ENCODE measurements at places on chromosomes 3 and 15.
A peak's percentile ranks its signal among the peaks of the same experiment; 100 is the strongest.

- DNase-seq: no peak
Measured at GRCh38 chr15:49863431-49864224, 242.8 kb downstream of the DTWD1 start.

- DNase-seq: peak; percentile 90
Measured at GRCh38 chr3:48151058-48151806, 37.0 kb downstream of the CDC25A start.

DNA sequence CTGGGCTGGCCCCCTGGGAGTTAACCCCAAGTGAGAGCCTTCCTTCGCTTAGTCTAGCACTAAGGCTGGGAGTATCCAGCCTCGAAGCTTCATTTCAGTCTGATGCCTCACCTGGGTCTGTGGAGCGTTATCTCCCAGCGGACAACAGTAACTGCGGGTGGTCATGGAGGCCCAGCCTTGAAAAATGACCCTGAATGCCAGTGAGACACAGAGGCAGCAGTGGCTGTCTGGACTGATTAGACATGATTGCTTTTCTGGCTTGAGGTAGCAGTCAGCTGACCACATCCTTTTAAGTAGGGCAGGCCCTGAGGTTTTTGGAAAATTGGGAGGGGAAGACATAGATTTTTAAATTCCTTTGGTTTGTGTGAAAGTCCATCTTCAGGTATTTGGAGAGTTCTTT is 28.2 kb upstream of the TRIM59 start:
- DNase-seq: no peak

GRCh38 chr15:80626643-80627120 is 68.4 kb upstream of the ABHD17C start:
- DNase-seq: no peak

DNA sequence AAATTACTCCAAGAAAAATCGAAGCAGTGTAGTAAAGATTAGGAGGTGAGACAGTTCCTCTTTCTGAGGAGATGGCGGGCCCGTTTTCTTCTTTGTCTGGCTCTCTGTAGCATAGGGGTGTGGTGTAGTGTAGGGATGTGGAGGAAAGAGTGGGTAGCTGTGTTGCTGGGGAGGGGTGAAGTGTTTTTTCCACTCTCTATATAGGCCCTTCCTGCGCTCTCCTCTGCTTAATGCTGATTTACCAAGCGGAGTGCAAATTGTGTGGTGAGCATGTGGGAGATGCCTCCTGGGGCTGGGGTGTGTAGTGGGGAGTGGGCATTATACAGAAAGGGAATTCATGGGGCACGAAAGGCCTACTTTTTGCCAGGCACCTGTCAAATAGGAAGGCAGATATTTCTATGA is 94.9 kb downstream of the ST6GAL1 start:
- no peak for DNase-seq

DNA sequence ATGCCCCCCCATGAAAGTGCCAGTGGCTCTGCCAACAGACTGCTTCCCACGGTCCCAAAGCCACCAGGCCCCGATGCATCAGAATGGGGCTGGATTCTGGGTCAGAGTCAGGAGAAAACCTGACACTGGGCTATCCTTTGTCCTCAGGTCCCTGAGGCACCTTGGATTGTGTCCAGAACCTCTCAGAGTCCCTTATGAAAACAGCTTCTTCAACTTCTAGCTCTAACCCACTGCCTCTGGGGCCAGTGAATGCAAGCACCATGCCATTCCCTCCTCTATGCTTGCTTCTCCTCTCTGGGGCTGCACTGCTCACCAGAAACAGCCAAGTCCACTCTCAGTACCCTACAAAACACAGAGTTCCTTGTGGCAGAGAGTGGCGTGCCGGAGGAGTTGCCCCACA is 9.9 kb downstream of the CRABP1 start:
- DNase-seq: no peak

DNA sequence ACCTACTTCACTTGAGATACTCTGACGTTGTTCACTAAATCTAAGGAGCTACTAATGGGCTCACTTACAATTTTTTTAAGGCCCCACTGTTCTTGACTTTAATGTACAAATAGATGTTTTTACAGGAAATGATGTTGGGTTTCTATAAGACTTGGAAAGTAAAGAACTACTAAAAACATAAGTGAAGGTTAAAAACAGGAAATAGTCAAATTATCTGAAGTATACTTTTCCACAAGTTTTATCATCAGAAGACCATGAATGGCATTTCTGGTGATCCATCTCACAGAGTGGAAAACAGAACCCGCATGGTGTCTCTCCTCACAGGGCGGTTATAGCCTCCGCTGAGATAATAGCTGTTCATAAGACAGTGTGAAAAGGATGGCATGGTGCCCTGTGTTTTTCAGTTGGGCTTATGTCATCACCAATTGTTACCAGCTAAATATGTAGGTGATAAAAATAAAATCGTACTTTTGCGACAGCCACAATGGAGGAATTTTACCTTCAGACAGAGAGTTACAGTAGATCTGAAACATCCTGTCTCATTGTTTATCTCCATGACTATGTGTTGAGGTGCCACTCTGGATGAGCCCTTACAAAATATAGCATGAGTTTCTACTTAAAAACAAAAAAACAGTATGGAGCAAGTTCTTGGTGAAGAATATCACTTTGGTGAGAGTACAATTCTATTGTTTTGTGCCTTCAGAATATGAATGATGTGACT is 462.4 kb downstream of the RAP2B start:
- no peak for DNase-seq

- DNase-seq: no peak
Measured at GRCh38 chr3:53016236-53016635, 29.6 kb downstream of the SFMBT1 start.

GRCh38 chr15:68412218-68412617 is 19.7 kb downstream of the ITGA11 start:
- no peak for DNase-seq

GRCh38 chr3:186216900-186217819 is 108.3 kb upstream of the ETV5 start:
- no peak for DNase-seq

DNA sequence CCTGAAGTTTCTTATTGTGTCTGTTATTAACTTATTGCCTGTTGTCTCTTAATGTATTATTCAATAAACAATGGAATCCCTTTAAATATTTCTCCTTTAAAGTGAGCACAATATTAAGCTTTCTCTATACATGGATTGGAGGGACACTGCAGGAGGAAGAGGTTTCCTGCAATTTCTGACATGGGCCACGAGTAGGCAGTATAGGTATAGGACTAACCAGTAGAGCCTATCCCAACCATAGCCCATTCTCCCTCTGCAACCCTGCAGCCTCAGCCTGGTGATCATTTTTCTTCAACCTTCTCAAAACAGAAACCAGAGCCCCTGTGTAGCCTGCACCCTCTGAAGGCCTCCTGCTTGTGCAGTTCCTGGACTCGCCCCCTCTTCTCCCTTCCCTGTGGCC is 124.8 kb downstream of the NEK10 start:
- DNase-seq: no peak

- peak; percentile 90 for DNase-seq
Measured at GRCh38 chr3:128497305-128498126, 4.5 kb upstream of the GATA2 start.

- DNase-seq: no peak
Measured at GRCh38 chr15:76998663-76999285, 3.8 kb downstream of the PSTPIP1 start.

DNA sequence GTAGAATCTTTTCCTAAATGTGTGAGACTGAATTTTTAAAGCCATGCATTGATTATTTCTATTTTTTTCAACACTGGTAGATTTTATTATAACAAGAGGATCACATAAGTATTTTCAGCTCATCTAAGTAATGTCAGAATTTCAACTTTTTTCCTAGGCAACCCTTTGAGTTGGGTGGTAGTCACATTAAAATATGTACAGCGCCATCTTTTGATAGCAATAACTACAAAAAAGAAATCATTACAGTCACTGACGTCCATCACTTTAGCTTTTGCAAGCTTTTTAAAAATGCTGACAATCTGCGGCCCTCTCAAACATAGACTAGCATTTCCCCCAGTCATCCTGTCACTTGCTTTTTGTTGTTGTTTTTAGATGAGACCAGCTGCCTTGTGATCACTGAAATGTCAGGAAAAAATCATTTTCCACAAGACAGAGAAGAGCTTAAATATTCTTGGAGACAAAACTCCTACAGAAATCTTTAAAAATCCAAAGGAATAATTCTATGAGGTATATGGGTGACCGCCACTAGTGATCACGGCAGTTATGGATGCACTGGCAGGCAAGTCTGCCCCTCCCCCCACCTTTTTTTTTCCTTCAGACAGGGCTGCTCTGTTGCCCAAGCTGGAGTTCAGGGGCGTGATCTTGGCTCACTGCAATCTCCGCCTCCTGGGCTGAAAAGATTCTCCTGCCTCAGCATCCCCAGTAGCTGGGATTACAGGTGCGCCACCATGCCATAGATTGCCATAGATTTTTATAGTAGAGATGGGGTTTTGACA is 384.0 kb upstream of the KCNMB2 start:
- no peak for DNase-seq

- no peak for DNase-seq
Measured at GRCh38 chr3:99950921-99951320, 133.3 kb downstream of the CMSS1 start.

GRCh38 chr15:32774022-32774421 is 56.2 kb downstream of the GREM1 start:
- no peak for DNase-seq

- no peak for DNase-seq
Measured at GRCh38 chr3:40872258-40872920, 326.9 kb upstream of the CTNNB1 start.

DNA sequence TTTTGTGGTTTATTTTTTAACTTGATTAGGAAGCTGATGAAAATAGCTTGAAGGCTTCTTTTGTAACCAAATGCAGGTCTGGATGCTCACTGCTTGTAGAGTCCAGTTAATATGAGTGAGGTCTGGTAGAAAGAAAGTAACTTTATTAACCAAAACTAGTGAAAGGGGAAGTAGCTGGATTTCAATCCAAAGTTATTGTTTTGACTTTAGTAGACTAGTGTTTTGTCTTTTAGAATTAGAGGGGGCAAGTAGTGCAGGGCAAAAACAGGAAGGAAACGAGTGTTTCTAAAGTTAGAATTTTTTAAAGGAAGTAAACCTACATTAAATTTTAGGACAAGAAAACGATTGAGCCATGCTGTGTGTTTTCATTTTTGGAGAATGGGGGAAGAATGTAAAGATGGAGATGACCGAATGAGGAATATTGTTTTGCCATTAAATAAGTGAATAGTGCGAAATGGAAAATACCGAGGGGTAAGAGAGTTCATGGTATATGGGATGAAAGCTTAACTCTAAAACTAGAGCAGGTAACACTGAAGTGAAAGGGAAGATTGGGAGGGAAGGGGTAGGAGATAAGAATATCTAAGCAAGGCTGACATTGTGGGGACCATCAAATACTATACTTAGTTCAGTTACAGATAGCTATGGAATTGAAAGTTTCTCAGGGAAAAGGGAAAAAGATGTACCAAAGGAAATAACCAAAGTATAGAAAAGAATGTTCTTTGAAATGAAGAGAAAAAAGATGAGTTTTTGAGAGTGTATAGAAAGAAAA is 40.0 kb downstream of the USP3 start:
- DNase-seq: no peak

DNA sequence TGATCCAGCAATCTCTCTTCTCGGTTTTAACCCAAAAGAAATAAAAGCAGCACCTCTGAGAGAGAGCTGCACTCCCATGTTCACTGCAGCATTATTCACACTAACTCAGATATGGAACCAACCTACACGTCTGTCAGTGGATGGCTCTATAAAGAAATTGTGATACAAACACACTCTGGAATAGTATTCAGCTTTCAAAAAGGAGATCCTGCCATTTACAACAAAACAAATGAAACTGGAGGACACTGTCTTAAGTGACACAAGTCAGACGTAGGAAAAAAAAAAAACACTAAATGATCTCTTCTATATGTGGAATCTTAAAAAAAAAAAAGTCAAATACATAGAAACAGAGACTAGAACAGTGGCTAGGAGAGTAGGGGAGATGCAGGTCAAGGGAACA is 9.2 kb downstream of the HERC1 start:
- no peak for DNase-seq

GRCh38 chr3:136690599-136690998 is 61.6 kb downstream of the STAG1 start:
- no peak for DNase-seq

- DNase-seq: no peak
Measured at GRCh38 chr3:194352667-194353246, 1.6 kb upstream of the CPN2 start.

GRCh38 chr15:39051626-39052322 is 487.2 kb upstream of the RASGRP1 start:
- no peak for DNase-seq

DNA sequence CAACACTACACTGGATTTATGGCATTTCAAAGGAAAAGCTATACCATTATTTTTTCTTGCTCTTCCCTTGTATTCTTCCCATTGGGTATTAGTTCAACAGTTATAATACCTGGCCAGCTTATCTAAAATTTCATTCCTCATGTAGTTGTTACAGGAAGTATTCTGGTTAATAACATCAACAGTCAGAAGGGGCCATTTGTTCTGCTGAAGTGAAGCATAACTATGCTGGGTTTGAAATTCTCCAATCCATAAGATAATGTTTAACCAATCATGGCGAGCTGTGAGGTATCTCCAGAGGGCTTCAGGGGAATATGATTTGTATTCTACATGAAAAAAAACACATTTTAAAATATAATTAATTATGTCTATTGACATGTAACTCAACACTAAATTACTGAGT is 43.4 kb downstream of the SPG11 start:
- no peak for DNase-seq

DNA sequence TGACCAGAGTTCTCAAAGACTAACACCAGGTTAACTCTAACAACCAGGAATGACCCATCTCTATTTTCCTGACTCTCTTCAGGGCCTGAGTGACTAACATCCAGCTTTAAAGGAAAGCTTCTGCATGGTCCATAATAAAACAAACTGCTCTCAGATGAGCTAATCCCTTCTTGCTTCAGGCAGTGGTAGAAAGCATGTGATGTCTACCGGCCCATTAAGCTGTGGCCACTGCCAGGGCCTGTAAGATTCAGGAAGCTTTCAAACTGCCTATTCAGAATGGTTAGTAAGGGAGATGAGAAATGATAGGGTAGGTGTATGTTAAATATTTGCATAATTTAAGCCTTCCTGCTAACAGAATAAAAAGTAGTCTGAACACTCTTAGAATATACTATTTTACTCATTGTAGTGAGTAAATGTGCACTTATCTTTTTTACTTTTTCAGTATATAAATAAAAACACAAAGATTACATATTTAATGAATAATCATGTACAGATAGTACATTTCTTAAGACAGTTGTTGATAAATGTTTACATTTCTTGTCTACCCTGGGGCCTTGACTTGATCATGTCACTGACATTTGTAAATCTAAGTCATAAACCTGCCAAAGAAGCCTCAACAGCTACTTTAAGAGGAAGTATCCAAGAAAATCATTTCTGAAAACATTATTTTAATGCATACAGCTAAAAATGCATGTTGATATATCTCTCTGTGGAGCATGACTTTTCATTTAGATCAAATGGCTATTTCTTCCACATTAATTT is 222.0 kb downstream of the MCTP2 start:
- DNase-seq: no peak

- no peak for DNase-seq
Measured at GRCh38 chr15:54820098-54820497, 376.6 kb downstream of the RSL24D1 start.

- DNase-seq: no peak
Measured at GRCh38 chr3:56069766-56070165, 398.5 kb downstream of the ERC2 start.

All from neural progenitor cell (in vitro differentiated cells).